NCI-H1417 (cell line): ENCODE measurements at places on chromosomes 1 and 21.

GRCh38 chr1:94237291-94238226 is at the start of gene ARHGAP29:
TSS of gene ARHGAP29 (minus strand) at chr1:94237584. CDS start at chr1:94231611, 5,973 bp downstream.
- peak; percentile 90 for DNase-seq

DNA sequence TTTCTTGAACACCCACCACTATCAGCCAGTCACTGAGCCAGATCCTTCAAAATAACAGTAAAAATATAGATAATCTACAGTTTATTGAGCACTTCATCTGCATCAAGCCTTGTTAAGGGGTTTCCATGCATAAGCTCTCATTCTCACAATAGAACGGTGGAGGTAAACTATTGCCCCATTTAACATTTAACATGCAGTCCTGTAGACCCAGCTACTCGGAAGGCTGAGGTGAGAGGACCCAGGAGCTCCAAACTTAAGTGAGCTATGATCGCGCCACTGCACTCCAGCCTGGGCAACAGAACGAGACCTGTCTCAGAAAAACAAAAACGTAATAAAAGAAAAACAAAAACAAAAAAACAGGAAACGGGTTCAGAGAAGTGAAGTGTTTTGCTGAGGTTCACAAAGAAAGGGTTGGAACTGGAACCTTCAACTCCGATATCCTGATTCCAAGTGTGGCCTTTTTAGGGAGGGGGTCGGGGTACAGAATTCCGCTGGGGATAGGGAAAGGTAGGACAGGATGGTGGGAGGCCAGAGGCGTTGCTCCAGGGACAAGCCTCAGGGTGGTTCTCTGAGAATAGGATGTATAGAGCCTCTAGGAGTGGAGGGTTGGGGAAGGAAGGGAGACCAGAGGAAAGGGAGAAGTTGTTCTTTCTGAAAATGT is 11.6 kb upstream of the SESN2 start:
- no peak for DNase-seq

DNA sequence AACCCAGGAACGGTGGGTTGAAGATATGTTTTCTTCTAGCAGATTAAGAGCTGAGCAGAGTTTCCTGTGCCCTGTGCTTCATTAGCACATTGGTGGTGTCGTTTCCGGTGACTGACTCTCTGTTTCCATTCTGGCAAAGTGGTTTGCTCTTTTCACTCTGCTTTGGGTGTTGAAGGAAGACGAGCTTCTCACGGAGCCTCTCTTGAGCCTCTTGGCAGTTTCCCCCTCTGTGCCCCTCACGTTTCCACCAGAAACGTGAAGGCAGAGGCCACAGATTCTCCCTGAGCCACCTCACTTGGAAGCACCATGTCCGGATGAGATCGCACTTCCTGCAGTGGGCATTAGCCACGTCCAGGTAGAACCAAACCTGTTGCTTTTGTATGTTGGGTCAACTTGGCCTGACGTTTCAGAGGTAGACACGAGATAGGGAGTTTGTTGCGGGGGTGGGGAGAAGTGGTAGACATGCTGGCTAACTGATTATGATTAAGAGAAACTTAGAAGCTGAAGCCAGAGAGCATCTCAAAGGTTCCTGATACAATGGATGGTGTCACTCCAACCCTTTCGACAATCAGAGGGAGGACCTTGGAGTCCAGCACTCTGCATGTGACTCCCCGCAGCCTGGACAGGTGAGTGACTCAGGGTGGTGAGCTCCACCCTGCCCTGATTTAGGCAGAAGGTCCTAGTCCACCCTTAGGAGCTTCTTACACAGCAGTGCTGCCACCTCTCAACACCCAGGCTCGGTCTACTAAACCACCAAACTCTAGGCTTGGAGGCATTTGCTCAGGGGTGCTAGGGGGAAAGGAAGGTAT is at the start of gene LAX1:
LAX1 (plus strand) TSS at position 155 of the 809 bp plus-strand sequence; CDS start at position 538, 383 bp downstream.
- DNase-seq: no peak

DNA sequence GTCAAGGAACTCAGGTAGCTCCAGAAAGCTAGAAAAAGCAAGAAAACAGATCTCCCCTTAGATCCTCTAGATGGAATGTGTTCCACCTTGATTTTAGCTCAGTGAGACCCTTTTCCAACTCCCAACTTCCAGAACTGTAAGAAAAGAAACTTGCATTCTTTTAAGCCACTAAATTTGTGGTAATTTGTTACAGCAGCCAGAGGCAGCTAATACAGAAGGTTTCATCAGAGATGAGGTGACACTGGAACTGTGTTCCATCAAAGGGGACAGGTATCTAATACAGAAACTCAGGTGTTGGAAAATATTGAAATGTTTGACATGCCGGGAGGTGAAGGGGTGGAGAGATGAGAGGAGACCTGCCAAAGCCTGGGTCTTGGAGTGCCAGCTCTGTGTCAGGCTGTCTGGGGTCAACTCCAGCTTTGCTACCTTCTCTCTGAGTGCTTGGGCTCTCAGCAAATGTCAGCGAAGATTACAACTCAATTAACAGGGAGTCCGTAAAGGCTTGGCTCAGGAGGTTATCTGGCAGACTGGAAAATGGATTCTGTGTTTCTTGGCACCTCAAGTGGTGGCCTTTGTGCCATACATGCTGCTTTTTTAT is 71.3 kb downstream of the PLPP3 start:
- no peak for DNase-seq

- DNase-seq: no peak
Observed at GRCh38 chr1:232260861-232261260, 369.1 kb downstream of the SIPA1L2 start.

DNA sequence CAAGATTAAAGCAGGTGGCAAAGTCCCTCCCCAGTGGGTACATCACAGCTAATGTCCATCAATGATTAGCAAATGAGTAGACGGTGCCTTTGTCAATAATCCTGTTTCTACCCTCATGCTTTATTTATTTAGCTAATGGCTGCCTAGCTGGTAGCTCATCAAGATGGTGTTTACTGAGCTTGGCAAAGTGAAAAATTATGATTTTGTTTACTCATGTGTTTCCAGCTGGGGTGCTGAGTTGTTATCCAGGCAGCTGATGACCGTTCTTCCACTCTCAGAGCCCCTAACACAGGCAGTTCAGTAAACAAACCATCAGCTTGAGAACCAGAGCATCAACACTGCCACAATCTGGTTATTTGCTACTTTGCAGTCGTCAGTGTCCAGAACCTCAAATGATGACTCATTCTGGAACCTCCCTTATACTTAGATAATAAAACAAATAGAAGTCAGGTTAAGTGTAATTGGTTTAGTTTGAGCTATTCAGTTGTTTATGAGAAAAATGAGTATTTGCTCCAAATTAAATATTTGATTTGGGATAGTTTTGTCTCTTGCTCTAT is 163.9 kb downstream of the ST6GALNAC5 start:
- peak; percentile 99 for DNase-seq

- no peak for DNase-seq
Observed at GRCh38 chr1:156203331-156203730, 9.4 kb downstream of the SLC25A44 start.

DNA sequence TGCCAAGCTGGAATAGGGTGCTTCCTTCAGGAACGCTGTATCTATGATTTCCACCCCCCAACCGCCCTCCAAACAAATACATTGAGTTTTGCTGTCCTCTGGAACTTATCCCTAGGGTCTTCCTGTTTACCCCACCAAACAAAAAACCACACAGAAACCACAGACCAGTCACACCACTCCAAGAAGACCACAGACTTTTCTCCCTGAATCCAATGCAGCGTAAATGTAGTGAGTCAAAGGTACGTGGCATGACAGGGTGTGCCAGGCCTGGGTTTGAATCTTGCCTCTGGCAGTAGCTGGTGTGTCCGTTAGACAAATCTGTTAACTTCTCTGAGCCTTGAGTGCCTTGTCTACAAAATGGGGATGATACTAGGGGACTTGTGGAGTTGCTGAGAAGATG is 27.8 kb downstream of the ASAP3 start:
- no peak for DNase-seq

DNA sequence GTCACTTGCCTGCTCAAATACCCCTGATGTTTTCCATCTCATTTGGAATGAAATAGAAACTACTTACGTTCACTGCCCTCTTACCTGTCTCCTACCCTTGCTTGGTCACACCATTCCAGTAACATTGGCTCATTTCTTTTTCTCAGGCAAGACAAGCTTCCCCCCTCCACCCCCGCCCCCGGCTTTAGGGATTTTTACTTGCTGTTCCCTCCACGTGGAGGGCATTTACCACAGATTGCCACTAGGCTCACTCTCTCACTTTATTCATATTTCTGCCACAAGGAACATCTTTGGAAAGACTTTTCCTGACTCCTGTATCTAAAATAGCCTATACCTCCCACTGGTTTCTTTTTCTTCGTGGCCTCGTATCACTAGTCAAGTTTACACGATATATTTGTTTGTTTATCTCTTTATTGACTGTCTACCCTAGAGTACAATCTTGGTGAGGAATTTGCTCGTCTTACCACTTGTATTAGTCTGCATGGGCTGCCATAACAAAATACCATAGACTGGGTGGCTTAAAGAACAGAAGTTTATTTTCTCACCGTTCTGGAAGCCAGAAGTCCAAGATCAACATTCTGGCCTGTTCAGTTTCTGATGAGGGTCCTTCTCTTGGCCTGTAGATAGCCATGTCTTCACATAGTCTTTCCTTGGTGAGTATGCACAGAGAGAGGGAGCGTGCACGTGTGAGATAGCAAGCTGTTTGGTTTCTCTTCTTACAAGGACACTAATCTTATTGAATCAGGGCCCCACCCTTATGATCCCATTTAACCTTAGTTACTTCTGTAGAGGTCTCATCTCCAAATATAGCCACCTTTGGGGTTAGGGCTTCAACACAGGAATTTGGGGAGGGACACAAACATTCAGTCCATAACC is 126.2 kb downstream of the NRDC start:
- no peak for DNase-seq

GRCh38 chr1:156550346-156550745 is 22.0 kb downstream of the IQGAP3 start:
- no peak for DNase-seq

DNA sequence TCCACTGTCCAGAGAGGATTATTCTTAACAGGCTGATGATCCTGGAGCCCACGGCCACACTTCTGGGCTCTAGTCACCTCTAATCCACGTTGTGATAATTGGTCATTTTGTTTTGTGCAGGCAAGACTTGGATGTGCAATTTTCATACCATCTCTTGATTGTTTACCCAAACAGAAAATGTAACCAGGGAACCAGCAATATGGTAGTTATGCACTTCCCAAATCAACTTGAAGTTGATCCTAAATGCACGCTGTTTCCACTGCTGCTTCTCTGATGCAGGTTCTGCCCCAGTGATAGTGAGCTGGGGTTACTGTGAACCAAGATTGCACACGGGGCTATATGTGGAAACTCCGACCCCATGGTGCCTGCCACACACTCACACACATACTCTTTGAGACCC is 14.7 kb upstream of the KCNJ15 start:
- no peak for DNase-seq

DNA sequence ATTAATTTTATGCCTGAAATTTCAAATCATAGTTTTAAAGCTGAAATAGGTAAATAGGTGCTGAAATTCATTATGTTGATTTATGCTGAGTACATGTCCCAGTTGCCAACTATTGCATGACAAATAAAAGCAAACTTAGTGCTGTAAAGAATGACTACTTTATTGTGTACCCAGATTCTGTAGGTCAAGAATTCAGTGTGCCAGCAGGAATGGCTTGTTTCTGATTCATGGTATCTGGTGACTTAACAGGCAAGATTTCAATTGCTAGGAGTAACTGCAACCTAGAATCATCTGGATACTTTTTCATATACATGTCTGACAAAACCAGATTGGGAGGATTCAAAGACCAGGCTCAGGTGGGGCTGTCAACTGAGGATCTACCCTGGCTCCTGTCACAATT is 678.4 kb upstream of the ADAMTS5 start:
- no peak for DNase-seq

DNA sequence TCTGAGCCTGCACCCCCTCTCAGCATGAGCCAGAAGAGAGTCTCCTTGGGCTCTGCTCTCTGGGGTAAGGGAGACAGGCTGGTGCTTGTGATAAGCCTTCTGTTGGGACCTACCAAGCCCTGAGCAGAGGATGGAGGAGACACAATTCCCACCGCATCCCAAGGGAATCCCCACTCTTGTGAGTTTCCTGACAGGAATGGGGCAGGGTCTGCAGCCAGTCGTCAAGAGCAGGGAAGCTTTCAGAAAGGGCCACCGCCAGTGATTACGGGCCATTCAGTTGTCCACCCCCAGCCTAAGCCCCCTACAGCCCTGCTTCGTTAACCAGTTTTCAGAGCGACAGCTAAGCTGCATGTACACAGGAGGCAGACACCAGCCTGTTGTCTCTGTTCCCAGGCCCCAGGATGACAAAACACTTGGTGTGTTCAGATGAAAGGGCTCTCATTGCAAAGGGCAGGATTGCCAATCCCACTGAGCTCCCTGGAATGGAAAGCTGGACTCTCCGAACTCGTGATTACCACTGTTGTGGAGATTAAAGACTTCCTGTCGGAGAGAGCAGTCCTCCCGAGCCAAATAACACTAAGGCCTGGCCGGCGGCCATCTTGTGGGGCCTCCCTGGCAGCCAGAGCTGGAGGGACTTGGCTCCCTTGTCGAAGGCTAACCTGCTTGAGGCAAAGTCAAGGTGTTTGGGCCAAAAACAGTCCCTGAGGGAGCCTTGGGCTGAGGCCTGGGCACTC is 37.4 kb upstream of the SLC30A1 start:
- DNase-seq: no peak

DNA sequence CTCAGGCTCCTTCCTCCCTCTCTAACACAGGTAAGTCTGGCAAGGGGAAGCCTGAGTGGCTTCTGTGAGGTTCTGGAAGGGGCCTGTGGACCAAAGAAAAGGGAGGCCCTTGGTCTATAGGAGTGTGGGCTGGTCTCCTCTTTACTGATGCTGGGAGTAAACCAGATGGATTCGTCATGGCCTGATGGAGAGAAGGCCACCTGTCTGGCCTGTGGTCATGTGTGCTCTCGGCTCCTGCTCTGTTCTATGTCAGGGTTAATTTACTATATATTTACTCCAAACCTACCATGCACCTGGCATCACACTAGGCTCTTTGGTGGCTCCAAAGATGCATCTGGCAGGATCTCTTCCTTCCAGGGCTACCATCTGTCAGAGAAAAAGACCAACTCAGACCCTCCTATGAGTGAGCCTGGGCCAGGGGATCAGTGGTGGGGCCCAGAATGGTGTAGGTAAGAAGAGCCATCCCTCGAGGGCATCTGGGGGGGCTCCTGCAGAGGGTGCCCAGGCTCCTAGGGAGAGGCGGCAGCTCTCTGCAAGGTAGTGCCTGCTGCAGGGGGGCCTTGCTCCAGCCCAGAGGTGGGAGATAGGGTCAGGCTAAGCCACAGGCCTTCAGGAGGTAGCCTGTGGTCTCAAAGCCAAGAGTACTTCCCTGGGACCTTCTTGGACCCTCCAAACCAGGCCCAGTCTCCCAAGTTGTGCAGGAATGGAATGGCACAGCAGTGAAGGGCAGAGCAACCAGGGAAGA is 68.2 kb upstream of the SELENON start:
- DNase-seq: no peak
